Peyer's patch (tissue), 4 donors: ENCODE measurements at places on chromosomes 7 and 10. TPM values are rescaled to one million over a fixed set of nuclear protein-coding genes. Genes with fewer than 3 reads are reported as not detected.

DDX21 gene
- total RNA-seq, result 50.3 TPM

PSD gene
- total RNA-seq, result 14.3 TPM

IFIT2 gene
- total RNA-seq, result 3.3 TPM

STAMBPL1 gene
- 99.9 TPM for total RNA-seq

GIMAP1 gene
- 2.7 TPM for total RNA-seq

HTRA1 gene
- total RNA-seq, result 15.5 TPM

NUTM2D gene
- not detected for total RNA-seq

CALY gene
- 1.6 TPM for total RNA-seq

IKZF1 gene
- total RNA-seq, result 25.3 TPM

ZNF485 gene
- total RNA-seq, result 3.4 TPM

ZNF518A gene
- total RNA-seq, result 23.9 TPM

CLCN1 gene
- 6.5 TPM for total RNA-seq

SPDYE2B gene
- not detected for total RNA-seq

IFIT1B gene
- total RNA-seq, result not detected

IDI2 gene
- total RNA-seq, result not detected

FAM24B gene
- 3.7 TPM for total RNA-seq

LRRC4 gene
- not detected for total RNA-seq

LLCFC1 gene
- total RNA-seq, result not detected

KLLN gene
- total RNA-seq, result 1.1 TPM

NRF1 gene
- 19.0 TPM for total RNA-seq

CPEB3 gene
- total RNA-seq, result 11.9 TPM

TRPV5 gene
- total RNA-seq, result not detected

CPA4 gene
- not detected for total RNA-seq

CDNF gene
- not detected for total RNA-seq

FKBP6 gene
- total RNA-seq, result not detected

DPYSL4 gene
- total RNA-seq, result not detected

ZNF212 gene
- total RNA-seq, result 22.3 TPM

ERVW-1 gene
- not detected for total RNA-seq

CPA1 gene
- total RNA-seq, result not detected

COL17A1 gene
- 240 TPM for total RNA-seq
